ENCODE measurements at places on chromosomes 5 and 9. TPM values are rescaled to one million over a fixed set of nuclear protein-coding genes. Genes with fewer than 3 reads are reported as not detected.

DNA sequence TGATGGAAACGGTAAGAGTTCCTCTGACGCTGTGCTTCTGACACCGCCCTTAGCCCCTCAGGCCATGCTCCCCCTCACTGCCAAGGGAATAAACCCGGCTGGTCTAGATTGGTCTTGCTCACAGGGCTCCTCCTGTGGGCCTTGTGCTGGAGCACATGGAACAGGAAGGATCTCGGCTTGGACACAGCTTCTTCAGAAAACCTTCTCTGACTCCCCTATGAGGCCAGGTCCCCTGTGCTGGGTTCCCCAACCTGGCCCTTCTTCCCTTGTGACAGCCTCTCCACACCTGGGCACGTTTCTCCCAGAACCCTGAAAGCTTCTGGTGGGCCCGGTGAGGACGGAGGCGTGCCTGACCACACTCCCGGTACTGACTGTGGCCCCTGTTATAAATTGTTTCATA lies 8.2 kb downstream of the SPATA31E1 start:
- H3K36me3 ChIP-seq: no peaks in the 10 kb centered on the region
- H3K27ac ChIP-seq: no peak overlapping the region
- no peaks in the 10 kb centered on the region for H3K4me1 ChIP-seq
- H3K27me3 ChIP-seq: no peaks in the 10 kb centered on the region
- no peak for DNase-seq

FBXW11 gene
- 26.7 TPM for total RNA-seq

- H3K36me3 ChIP-seq: no peaks in the 10 kb centered on the region
- no peak overlapping the region for H3K27ac ChIP-seq
- H3K4me3 ChIP-seq: no peak overlapping the region
Observed at GRCh38 chr9:85045271-85045670, 375.7 kb downstream of the NTRK2 start.

TMEM215 gene
- total RNA-seq: not detected

DNA sequence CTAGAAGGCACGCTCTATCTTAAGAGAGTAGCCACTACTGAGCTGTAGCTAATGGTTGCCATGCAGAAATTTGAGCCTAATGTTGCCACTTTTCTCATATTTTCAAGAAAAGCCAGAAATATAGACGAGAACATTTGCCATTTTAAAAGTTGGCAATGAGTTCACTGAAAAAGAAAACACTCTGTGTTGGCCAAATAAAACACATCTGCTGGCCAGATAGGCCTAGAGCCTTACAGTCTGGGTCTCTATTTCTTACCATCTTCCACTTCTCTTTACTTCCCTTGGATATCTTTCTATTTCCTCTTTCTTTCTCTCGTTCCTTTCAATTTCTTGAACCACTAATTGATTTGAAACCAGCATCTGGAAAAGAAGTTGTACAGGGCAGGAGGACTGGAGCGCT lies 36.6 kb upstream of the VCAN start:
- DNase-seq: no peak
- no peaks in the 10 kb centered on the region for H3K36me3 ChIP-seq
- no peaks in the 10 kb centered on the region for H3K4me1 ChIP-seq
- H3K4me3 ChIP-seq: no peak overlapping the region
- H3K27ac ChIP-seq: no peak overlapping the region

PCDHB9 gene
- not detected for total RNA-seq
